GM23338 (cell line): ENCODE measurements at places on chromosomes 1 and 21. TPM values are rescaled to one million over a fixed set of nuclear protein-coding genes. Genes with fewer than 3 reads are reported as not detected.

The ADPRS gene
- total RNA-seq = 46.6 and 47.1 TPM in 2 replicates

The KCNAB2 gene
- 3.7 and 5.1 TPM in 2 replicates for total RNA-seq

The NBPF10 gene
- 0.31 and 0.38 TPM in 2 replicates for total RNA-seq

The LINGO4 gene
- not detected in 2 replicates for total RNA-seq

The PCP4 gene
- 1.6 TPM in 1 of 2 replicates, not detected in the other for total RNA-seq

The TMED5 gene
- total RNA-seq = 45.2 and 52.2 TPM in 2 replicates

The HCRTR1 gene
- total RNA-seq = 1.0 TPM in 1 of 2 replicates, not detected in the other

The NOTCH2NLA gene
- 12.1 and 13.4 TPM in 2 replicates for total RNA-seq

The LDLRAD2 gene
- total RNA-seq = 0.31 and 1.6 TPM in 2 replicates

The GPA33 gene
- total RNA-seq = 0.28 TPM in 1 of 2 replicates, not detected in the other

The RGSL1 gene
- total RNA-seq = not detected in 2 replicates

The CIART gene
- 6.6 and 9.3 TPM in 2 replicates for total RNA-seq

The NEXN gene
- total RNA-seq = 2.6 and 3.8 TPM in 2 replicates

The SERTAD4 gene
- total RNA-seq = 1.0 and 1.6 TPM in 2 replicates

The RBM11 gene
- total RNA-seq = 6.8 and 8.3 TPM in 2 replicates

The FMO4 gene
- 1.0 and 3.4 TPM in 2 replicates for total RNA-seq

The DNALI1 gene
- total RNA-seq = 5.4 TPM in 2 replicates
